ENCODE measurements at places on chromosomes 2 and 18.
A peak's percentile ranks its signal among the peaks of the same experiment; 100 is the strongest.

GRCh38 chr2:69811018-69811417 lies 18.4 kb upstream of the GMCL1 start:
- no peak for DNase-seq

GRCh38 chr2:230981704-230982103 lies 14.2 kb upstream of the SPATA3 start:
- DNase-seq = no peak

DNA sequence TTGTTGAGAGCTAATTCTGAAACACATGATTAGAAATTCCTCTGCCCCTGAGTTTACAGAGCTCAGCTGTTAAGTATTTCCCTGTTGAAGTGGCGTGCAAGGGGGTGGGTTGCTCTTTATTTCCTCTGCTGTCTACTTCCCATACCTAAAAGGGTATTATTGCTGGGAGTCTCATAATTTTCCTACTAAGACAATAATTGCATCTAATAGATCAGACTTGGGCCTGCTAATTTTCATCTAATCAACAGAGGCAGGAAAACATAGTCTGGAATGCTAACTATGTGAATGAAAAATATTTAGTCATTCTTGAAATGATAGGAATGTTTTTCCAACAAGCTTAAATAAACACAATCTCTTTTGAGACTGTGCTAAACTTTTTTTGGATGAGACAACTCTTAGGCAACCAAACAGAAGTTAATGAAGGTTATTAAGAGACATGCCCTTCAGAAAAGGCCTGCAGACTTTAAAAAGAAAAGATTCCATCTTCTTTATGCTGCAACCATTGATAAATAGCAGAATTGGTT lies 111.4 kb downstream of the FEZ2 start:
- peak; percentile 88 for DNase-seq

DNA sequence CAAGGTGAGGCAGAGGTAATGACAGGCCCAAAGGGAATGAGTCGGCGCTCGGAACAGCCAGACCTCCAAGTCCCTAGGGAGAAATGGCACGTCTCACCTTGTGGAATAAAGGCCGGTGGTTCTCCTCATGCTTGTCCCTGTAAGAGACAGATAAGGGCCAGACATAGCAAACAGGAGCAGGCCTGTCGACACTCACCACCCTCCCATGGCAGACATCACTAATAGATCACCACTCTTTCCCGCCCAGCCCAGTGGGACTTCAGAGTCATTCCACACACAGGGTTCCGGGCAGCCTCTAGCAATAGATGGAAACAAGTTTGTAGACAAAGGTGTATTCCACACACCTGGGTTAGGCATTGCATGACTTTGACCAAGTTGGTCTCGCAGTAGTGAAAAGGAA lies 6.3 kb downstream of the DNPEP start:
- no peak for DNase-seq

GRCh38 chr2:44087036-44087713 lies 81.5 kb upstream of the PPM1B start:
- peak; percentile 81 for DNase-seq

DNA sequence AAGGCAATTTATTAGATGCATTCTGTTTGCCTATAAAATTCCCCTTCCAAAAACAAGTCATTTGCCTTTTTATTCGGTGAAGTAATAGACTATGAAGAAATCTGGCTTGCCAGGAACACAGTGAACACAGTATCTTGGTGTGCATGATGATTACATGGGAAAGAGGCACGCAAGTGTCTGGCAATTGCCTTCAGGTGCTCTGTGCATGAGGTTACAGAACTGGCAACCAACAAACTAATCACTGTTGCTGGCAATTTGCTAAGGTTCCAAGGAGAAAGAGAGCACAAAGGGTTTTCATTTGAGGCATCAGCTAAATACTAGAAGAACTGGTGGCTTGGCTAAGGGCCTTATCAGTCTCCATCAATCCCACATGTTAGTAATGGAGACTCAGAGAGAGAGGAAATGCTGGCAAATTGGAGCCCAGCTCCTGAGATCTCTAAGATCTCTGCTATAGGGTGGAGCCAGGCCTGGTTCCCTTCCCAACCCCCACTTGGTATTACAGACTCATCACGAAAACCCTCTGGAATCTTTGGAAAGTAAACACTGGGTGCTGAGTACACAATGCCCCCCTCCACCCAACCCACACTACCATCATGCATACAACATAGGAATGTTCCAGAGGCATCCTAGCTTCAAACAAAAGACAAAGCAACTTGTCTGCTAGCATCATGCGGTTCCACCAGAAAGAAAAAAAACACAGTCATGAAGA lies 10.4 kb downstream of the RNF152 start:
- no peak for DNase-seq

DNA sequence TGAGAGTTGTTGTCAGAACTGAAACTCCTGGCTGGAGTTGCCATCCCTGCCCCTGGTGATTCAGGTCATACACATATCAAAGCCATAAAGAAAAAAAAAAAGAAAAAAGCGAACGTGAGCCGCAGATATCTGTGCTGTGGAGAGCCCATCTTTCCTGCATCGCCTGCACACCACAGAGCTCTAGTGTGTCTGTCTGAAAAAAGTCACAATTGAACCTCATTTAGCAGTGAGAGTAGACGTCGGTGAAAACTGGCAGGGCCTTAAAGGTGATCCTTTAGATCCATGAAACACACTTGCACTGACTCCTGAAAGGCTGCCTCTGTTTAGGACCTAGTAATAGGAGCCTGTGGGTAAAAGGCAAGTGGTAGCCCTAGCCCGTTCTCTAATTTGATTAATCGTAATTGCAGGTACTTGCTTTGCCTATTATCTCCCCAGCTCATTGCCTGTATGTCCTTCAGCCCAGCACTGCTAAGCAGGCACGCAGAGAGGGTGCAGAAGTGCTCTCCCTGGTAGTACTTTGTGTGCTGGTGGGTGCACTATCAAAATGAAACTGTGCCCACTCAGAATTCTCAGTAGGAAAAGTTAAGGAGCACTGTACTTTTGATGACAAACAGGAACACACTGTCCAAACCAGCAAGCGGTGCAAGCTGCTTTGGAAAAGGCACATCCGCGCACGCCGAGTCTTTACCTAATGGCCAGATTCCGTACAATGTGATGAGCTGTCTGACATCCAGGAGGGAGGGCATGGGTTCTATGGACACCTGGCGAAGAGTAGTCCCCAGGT lies 103.5 kb upstream of the ASB18 start:
- DNase-seq = no peak

DNA sequence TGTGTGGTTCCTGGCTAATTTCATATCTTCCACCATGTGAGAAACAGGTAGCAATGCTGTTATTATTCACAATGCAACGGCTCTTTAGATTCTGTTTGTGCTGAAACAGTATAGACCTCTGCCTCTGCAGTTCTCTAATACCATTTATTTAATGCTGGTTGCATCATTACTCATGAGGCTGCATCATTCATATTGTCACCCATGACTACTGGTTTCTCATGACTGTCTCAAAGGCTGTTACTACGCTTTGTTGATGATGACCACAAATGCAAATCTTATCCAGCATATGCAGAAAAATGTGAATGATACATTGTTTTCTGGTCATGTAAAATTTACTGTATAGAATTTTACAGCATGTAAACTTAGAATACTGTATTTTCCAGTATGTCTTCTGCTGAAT lies 22.5 kb downstream of the CAVIN2 start:
- DNase-seq = no peak

DNA sequence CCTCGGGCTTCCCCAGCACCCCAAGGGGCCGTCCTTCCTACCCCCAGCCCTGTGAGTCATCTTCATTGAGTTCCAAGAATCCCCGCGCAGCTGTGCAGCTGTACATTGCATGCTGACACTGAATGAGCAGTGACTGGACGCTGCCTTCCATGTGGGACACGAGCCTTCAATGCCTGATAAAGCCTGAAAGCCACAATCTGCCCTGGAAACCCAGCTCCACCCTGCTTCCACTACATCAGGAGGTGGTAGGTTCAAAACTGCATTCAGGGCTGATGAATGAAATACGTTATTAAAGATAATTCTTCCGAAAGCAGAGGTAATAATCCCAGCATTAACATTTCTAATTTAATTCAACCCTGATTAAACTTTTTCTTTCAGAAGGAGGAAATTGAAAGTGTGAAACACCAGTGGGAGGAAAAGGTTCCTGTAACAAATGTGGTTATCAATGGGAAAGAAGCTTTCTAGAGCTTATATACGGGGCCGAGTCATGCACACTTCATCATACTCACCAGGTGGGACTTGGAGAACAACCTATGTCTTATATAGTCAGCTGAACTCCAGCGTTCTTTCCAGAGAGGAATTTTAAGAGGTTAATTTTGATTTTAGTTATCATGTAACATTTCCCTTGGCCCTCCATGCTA lies 360.1 kb downstream of the LPIN1 start:
- DNase-seq = peak; percentile 98

DNA sequence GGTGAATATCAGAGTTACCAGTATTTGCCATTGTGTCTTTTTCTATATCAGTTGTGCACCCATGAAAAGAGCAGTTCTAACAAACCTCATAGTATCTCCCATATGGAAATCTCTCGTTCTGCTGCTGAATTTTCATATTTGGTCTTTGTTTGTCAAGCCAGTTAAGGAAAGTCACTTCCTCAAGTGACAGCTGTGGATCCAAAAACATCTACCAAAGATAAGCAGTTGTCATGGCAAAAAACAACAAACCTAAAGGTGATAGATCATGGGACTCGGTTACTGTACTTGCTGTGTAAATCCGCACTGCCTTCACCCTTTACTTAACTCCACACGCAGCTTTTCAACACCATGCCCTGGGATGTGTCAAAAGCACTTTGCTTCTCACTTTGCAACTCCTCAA lies 17.3 kb downstream of the BMP10 start:
- no peak for DNase-seq

DNA sequence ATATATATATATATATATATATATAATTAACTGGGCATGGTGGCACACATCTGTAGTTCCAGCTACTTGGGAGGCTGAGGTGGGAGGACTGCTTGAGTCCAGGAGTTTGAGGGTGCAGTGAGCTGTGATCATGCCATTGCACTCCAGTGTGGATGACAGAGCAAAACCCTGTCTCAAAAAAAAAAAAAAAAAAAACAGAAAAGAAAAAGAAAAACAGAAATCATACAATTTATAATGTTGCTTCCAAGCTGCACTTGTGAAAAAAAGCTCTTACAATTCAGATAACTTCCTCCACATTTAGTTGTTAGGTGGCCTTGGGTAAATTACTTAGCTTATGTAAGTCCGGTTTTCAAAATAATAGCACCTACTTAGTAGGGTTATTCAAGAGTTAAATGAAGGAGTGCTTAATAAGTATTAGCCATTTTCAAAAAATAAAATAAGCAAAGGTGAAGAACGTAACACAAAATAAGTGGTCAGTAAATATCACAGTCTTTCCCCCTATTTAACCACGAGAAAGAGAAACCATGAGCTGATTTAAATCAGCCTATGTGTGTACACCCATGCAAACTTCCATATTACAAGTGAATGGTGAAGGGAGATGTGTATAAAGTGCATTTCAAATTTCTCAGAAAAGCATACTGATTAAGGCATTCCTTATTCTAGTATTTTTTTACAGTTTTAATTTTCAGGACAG lies 2.3 kb downstream of the WIPF1 start:
- DNase-seq = no peak

DNA sequence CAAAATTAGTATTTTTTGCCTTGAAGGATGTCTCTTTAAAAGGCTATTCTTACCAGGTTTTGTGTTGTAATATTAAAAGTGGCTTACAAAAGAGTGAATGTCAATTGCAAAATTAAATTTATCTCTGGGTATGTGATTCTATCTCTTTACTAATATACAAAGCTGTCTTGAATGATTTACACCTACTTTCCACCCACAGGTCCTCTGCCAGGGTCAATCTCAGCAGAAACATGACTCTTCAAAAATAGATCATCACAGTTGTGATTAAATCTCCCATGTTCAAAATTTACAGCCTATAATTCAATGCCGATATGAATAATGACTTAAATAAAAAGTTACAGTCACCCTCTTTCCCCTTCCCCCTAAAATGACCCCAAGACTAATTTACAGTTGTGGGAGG lies 78.8 kb downstream of the SLC8A1 start:
- DNase-seq = no peak

GRCh38 chr2:99880964-99881294 lies 261.5 kb downstream of the AFF3 start:
- DNase-seq = no peak

DNA sequence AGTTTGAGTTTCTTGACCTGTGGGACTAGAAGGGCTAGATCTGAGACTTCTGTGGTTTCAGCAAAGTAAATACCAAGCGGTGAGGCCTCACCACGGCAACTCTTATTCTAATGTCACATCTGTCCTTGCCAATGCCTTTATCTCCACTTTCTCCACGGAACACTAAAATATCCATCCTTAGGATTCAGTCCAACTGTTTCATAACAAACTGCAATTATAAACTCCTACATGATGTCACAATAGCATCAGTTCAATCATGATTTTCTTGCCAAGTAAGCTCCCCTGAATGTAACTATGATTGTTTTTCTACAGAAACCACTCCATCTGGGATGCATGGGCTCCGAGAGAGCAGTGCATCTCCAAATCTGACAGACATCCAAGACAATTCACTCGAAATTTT lies 79.6 kb downstream of the LRATD1 start:
- DNase-seq = no peak

GRCh38 chr2:46275995-46276394 lies 21.2 kb upstream of the EPAS1 start:
- peak; percentile 52 for DNase-seq

DNA sequence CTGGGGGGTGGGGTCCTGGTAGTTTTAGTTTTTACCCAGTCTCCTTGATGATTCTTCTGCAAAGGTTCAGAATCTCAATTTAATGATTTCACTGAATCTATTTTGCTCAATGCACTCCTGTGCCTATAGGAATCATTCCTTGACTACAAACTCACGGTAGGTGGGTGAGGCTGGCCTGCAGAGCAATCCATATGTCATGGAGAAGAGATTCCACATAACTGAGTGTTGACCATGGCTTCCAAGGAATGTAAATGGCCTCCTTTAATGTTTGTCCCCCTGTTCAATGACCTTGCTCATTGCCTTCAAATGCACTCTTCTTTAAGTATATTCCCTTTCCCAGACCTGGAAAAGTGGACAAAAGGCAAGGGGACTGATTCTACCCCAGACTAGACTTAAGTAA lies 12.5 kb downstream of the FAP start:
- DNase-seq = no peak

GRCh38 chr2:161788175-161788574 lies 164.0 kb downstream of the SLC4A10 start:
- DNase-seq = no peak

DNA sequence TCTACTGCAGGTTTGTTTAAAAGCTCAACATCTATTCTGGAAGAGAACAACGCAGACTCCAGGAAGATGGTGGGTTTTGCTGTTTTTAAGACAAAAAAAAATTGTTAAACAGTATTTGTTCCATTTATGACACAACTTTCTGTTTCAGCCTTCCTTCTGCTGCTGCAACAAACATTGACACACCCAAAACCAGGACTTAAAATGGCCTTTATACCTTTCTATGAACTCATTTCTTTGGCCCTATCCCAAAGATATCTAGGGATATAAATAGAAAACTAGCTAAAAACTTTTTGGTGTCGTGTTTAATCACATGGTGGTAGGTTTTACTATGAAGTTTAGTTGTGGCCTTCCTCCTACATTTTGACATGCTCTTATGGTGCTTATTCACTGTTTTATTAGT lies 964 bp upstream of the GALNT3 start:
- no peak for DNase-seq

GRCh38 chr2:6866275-6866671 lies 566 bp upstream of the CMPK2 start:
- peak; percentile 40 for DNase-seq

- no peak for DNase-seq
Measured at GRCh38 chr18:8957731-8958130, 144.8 kb upstream of the NDUFV2 start.

- DNase-seq = no peak
Measured at GRCh38 chr18:29057703-29058102, 880.8 kb upstream of the CDH2 start.
